ENCODE measurements at places on chromosomes 1 and 21.

DNA sequence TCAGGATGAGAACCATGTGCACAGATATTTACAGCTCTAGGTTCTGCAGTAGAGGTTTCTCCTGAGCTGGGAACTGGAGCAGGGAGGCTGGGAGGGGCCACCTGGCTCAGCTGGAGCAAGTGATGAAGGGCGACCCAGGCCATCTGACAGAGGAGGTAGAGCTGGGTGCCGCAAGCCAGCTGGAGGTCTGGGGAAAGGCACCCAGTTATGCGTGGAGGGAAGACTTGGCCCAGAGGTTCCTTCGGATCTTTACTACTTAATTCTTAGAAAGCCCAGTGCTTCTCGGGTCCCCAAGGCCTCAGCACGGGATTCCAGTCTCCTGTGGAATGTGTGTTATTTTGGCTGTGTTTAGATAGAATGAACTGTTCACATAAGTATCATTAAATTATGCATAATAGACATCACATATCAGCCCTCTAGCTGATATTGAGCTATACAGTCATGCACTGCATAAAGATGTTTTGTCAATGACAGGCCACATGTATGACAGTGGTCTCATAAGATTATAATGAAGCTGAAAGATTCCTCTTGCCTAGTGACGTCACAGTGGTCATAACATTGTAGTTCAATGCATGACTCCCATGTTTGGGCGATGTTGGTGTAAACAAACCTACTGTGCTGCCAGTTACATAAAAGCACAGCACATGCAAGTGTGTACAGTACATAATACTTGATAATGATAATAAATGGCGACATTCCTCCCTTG is 245.1 kb downstream of the RHOU start:
- DNase-seq: no peak

GRCh38 chr21:37916310-37917051 is at the start of gene KCNJ6:
Gene KCNJ6 (minus strand): TSS chr21:37916457. CDS start chr21:37840682, 75,775 bp downstream.
- no peak for DNase-seq

GRCh38 chr1:37482004-37482785 is 7.8 kb downstream of the ZC3H12A start:
- DNase-seq: no peak

GRCh38 chr1:60281360-60281932 is 207.9 kb upstream of the C1orf87 start:
- no peak for DNase-seq

- DNase-seq: no peak
These were observed 76.3 kb downstream of the KRTAP19-8 start for GRCh38 chr21:30962013-30962412.

GRCh38 chr1:46406881-46407608 is 12.9 kb downstream of the FAAH start:
- no peak for DNase-seq

DNA sequence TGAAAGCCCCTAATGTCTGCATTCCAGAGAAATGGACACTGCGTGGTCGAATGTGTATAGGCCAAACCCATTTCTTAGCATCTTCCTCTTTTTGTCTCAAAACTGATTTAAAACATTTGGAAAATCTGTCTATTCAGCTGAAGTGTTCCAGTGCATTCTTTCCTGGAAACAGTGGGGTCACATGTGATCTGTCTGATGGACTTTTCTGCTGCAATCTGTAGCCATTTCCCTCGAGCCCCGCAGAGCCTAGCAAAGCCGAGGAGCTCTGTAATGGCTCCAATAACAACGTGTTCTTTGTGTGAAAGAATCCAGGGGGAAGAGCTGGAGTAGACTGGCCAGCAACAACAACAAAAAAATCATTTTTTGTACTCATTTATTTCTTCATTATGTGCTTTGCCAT is 329.3 kb downstream of the BARHL2 start:
- no peak for DNase-seq

DNA sequence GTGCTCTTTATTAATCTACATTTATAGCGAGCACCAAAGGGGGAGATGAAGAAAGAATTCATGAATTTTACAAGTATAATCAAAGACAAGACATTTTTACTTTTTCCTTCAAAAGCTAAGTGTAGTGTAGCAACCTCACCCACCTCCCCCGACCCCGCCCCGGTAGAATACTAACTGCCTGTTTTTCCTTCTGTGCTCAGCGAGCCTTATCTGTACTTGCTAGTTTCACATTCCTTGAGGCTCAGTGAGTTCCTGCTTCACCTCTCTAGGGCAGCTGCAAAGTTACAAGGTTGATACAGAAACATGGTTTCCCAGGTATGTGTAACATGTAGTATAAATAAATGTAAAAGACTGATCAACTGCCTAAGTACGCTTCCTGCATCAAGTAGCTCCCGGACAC is 86.5 kb downstream of the LIPI start:
- DNase-seq: no peak

- DNase-seq: no peak
These were observed 126.7 kb downstream of the CDC42BPA start for GRCh38 chr1:227191607-227192006.

DNA sequence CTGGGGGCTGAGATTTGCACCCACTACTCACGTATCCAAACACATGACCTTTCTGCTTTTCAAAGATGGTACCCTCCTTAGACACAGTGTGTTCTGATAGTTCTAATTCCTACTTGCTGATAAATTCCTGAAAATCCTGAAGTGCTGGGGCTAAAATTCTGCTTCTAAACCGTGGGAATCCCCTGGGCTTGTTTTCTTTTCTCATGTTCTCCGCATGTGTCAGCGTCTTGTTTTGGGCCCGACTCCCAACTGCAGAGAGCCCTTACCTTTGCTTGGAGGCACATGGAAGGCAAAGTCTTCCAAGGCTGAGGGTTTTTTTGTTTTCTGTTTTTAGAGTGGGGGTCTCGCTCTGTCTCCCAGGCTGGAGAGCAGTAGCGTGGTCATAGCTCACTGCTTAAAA is 27.2 kb downstream of the PSMG1 start:
- DNase-seq: no peak

DNA sequence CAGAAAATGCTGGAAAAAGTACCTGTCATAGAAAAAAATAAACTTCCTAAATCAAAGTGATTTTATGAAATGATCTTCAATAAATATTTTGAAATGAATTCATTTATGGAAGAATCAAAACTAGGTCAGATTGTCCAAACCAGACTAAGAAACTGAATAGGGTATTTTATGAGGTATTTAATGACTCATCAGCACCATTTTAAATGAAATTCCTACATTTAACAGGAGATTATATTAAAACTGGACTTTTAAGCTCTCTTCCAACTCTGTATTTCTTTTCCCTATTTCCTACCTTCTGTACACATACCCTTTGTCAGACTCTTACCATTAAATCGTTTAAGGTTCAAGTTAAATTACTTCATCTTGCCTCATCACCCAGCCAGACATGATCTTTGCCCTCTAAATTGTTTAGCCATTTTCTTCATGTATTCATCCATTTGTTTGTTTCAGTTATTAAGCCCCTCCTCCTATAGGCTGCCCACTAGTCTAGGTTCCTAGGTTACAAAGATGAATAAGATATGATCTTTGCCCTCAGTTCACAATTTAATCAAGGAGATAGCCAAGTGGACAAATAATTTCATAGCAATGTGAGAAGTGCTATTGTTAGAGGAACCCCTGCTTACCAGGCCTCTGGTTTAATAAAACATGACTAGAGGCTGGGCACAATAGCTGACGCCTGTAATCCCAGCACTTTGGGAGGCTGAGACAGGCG is 25.0 kb downstream of the TATDN3 start:
- DNase-seq: peak; percentile 4

DNA sequence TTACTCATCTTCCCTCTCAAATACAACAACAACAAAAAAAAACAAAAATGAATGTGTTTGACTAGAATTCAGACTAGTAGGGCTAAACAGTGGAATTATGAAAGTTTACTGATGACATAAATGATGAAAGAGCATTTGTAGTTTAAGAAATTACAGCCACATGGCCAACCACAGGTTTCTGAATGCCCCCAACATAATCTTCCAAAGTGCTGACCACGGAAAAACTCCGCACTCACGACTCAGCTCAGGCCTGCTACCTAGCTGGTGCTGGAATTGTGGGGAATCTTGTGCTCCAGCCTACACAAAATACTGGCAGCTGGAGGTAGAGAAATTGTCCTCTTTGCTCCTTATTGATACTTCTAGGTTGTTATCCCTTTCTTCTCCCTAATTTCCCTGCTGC is 23.6 kb upstream of the TBX15 start:
- DNase-seq: no peak

- DNase-seq: no peak
These were observed 26.3 kb upstream of the IER5 start for GRCh38 chr1:181061891-181062835.

DNA sequence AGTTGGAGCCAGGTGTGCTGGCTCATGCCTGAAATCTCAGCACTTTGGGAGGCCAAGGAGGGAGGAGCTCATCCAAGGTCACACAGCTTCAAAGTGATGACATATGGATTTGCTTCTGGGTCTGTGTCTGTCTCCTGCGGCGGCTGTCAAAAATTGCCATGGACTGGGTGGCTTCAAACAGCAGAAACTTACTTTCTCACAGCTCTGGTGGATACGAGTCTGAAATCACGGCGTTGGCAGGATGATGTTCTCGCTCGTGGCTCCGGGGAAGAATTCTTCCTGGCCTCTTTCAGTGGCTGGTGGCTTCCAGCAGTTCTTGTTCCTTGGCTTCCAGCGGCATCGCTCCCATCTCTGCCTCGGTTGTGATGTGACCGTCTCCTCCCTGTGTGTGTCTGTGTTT is 314.8 kb upstream of the C1orf174 start:
- no peak for DNase-seq

- no peak for DNase-seq
These were observed 237.0 kb upstream of the SGIP1 start for GRCh38 chr1:66296951-66297350.

- no peak for DNase-seq
These were observed 12.1 kb downstream of the LRP8 start for GRCh38 chr1:53315456-53316423.

GRCh38 chr1:74613894-74614293 is 59.7 kb downstream of the ERICH3 start:
- DNase-seq: no peak

DNA sequence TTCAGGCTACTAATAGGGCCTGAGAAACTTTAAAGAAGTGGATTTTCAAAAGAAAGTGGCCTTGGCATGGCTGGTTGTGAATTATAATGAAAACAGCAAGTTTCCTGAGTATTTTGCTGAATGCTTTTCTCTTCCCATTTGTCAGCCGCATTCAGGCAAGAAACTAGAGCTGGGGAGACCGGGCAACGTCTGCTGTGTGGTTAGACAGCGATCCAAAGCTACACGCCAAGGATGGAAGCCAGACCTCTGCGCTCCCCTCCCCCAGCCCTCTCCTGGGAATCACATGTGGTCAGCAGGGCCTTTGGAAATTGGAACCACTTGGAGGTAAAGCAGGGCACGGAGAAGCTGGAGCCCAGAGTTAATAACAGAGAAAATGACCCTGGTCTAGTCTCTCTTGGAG is 114.1 kb upstream of the CD34 start:
- DNase-seq: peak; percentile 42

DNA sequence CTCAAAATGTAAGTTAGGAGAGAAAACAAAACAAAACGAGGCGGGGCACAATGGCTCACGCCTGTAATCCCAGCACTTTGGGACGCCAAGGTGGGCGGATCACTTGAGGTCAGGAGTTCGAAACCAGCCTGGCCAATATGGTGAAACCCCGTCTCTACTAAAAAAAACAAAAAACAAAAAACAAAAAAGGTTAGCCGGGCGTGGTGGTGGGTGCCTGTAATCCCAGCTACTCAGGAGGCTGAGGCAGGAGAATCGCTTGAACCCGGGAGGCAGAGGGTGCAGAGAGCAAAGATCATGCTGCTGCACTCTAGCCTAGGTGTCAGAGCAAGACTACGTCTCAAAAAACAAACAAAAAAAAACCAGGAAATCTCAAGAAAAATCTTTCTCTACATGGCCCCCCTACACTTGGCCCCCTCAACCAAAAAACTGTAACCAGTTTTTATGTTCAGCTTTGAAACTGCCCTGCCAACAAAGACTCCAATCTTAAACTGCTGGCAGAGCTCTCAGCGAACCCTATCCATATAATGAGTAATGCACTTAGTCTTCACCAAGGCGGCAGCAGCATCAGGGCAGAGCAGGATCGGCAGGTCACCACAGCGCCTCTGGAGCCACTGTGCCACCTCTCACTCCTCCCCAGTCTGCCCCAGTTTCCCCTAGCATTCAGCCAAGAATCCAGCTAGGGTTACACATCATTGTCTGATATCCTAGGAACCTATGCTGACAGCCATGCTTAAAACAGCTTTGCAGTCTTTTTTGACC is 71.7 kb downstream of the JAK1 start:
- no peak for DNase-seq

GRCh38 chr21:44405948-44406872 is 49.1 kb upstream of the LRRC3 start:
- DNase-seq: peak; percentile 10

GRCh38 chr1:167077128-167077867 is 12.9 kb downstream of the GPA33 start:
- no peak for DNase-seq

GRCh38 chr1:16189921-16190621 is 22.4 kb downstream of the ARHGEF19 start:
- no peak for DNase-seq

DNA sequence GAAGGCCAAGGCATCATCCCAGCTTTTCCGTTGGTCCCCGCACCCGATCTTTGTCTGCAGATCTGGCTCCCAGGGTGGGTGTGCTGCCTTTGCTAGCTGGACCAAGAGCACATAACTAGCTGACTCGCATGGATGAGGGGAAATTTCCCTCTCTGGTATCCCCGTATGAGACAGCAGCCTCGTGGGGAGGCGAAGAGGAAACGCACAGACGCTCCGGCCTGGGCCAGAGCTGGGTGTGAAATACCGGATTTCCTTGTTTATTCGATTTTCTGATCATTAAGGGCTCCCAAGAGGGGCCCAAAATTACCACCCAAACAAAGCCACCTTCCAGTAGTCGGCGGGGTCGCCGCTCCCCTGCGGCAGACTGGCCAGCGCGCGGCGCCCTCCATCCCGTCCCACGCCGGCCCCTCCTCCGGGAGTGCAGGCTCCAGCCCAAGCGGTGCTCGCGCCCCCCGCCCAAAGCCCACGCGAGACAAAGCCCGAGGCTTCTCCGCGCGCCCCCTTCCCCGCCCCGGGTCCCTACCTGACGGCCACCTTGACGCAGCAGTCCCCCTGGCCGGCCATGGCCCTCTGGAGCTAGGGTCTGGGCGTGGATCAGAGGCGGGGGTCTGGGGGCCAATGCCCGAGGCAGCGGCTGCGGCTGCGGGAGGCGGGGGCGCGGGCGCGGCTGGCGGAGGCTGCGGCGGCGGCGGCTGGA is 546 bp downstream of the KIF21B start:
- no peak for DNase-seq

- DNase-seq: no peak
These were observed 27.2 kb upstream of the FOXE3 start for GRCh38 chr1:47388891-47389238.

- no peak for DNase-seq
These were observed 33.0 kb downstream of the LAMC2 start for GRCh38 chr1:183218971-183219615.

- no peak for DNase-seq
These were observed 49.1 kb downstream of the ELK4 start for GRCh38 chr1:205582471-205583291.

- no peak for DNase-seq
These were observed 127.1 kb upstream of the KCNJ15 start for GRCh38 chr21:38129711-38130110.

- DNase-seq: no peak
These were observed at the start of gene ASCL5 for GRCh38 chr1:201126832-201127754. Gene ASCL5 (minus strand): TSS chr1:201127184. CDS start chr1:201115372, 11,812 bp downstream.

GRCh38 chr1:235613602-235614001 is 36.0 kb downstream of the GNG4 start:
- DNase-seq: no peak

Data from AG09309 (cell line).